CD8-positive, alpha-beta T cell (primary cell): ENCODE measurements at places on chromosomes 2 and 18.

GRCh38 chr2:226337941-226338600 is 461.5 kb downstream of the IRS1 start:
- no peak for DNase-seq

DNA sequence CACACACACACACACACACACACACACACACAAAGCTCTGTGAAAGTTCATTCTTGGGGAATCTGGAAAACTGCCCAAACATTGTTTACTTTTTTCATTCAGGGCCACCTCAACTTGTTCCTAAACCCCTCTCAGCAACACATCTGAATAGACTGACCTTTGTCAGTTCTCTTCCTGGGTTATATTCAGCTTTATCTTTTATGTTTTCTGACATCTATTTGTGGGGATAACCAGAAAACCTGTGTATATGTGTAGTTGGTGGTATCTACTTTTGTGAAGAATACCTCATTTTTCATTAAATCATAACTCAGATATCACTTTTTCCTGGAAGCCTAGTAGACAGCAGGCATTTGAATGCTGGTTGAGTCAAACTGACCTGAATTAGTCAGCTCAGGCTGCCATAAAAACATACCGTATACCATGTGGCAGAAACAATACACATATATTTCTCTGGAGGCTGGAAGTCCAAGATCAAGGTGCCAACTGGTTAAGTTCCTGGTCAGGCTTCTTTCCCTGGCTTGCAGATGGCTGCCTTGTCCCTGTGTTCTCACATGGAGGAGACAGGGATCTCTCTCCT is 11.0 kb upstream of the RNF144A start:
- no peak for DNase-seq

- no peak for DNase-seq
Observed at GRCh38 chr2:236167297-236168109, 683 bp downstream of the GBX2 start.

GRCh38 chr2:182593394-182593975 is 122.6 kb upstream of the DNAJC10 start:
- no peak for DNase-seq

- DNase-seq: no peak
Observed at GRCh38 chr2:3639015-3639630, 18.9 kb upstream of the ALLC start.

DNA sequence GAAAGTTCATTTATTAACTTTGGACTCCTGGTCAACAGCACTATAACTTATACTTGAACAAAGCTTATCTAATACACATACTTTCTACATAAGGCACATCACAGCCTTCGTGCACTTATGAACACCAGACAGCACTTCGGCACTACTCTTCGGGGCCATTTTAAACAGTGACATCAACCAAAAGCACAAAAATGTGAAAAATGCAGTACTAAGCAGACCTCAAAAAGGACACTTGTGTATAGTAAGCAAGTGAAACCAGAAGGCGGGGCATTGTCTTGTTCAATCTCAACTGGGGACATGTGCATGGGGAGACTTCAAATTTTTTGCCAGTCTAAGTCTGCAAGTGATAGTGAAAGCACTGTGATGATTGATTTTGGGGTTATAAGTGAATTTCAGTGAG is 163.0 kb downstream of the NCKAP5 start:
- DNase-seq: no peak
